ENCODE measurements at places on chromosomes 13 and 19.
A peak's percentile ranks its signal among the peaks of the same experiment; 100 is the strongest.

GRCh38 chr13:107993239-107993949 lies 221.9 kb downstream of the LIG4 start:
- DNase-seq, result no peak

DNA sequence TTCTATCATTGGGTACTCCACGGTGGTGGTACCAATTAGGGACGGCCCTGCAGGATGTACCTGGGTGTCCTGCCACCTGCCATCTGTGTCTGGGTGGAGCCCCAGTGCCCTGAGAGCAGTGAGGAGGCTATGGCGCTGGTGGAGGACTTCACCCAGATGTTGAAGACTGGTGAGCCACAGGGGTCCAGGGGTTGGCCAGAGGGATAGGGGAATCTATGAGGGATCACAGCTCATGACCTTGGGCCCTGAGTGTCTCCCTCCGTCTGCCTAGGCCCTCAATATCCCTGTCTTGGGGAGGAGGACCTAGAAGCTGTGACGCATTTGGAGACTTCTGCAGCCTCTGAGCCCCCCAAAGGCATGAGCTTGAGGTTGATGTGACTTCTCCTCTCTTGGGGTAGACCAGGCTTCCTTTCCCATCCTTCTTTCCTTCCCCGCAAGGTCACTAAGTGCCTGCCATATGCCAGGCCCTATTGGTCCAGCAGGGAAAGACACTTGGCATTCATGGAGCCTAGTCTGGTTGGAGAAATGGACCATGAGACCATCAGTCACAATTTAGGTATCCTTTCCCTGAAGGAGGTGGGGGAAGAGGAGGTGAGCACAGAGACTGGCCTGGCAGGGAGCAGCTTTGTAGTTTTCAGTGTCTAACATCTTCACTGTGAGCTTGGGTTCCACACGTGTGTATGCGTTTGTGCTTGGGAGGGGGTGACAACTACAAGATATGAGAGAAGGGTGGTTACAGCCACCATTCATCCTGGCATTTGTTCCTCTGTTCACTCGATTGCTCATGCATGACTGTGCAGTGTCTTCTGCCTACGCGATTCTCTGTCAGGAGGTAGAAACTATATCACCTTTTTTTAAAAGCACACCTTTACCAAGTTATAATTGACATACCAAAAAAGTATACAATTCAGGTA lies 5.1 kb upstream of the MZF1 start:
- no peak for DNase-seq

DNA sequence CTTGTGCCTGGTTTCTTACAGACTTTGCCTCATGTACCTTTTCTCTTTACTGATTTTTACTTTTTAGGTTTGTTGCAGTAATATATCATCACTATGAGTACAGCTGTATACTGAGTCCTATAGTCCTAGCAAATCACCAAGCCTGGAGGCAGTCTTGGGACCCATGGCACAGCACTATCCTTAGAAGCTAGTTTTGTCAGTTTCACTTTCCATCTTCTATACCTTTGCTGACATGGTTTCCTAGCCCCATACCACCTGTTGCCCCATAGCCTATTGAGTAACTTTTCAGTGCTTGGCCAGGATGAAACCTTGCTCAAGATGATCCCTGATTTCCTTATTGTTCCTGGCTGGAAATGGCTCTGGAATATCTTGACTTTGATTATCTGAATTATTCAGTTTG lies 826.4 kb downstream of the GPC5 start:
- DNase-seq, result no peak

DNA sequence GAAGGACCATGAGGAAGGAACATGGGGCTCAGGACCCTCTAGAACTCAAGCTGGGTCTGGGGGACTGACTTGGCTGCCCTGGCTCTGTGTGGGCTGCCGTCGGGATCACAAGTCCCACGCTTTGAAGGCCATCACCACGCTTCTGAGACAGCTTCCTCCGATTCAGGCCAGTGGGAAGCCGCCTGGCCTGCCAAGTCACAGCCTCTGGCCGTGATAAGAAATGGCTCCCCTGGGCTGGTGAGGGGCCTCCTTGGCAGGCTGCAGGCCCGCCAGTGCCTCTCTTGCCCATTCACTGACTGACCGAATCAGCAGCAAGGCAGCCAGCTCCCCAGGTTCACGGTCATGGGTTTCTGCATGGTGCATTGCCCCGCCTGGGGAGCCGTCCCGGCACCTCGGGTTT lies 48.8 kb downstream of the COMP start:
- DNase-seq, result no peak

GRCh38 chr13:79463604-79464003 lies 17.4 kb upstream of the NDFIP2 start:
- DNase-seq, result no peak

DNA sequence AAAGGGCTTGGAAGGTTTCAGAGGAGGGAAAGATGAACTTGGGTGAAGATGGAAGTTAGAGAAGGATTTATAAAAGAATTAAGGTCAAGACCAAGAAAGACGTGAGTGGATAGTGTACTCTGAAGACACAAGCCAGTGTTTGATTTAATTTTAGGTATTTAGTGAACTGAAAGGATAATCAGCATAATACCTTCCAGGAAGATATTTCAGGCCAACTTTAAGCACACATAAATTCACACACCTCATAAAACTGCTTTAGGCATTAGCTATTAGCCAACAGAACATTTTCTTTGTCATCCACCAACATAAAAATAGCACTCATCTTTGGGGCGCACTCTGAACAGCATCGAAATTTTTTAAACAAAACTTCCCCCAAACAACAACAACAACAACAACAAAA lies 71.7 kb upstream of the CSNK1A1L start:
- DNase-seq, result no peak

- no peak for DNase-seq
These were observed 41.8 kb upstream of the DCUN1D2 start for GRCh38 chr13:113532156-113532806.

DNA sequence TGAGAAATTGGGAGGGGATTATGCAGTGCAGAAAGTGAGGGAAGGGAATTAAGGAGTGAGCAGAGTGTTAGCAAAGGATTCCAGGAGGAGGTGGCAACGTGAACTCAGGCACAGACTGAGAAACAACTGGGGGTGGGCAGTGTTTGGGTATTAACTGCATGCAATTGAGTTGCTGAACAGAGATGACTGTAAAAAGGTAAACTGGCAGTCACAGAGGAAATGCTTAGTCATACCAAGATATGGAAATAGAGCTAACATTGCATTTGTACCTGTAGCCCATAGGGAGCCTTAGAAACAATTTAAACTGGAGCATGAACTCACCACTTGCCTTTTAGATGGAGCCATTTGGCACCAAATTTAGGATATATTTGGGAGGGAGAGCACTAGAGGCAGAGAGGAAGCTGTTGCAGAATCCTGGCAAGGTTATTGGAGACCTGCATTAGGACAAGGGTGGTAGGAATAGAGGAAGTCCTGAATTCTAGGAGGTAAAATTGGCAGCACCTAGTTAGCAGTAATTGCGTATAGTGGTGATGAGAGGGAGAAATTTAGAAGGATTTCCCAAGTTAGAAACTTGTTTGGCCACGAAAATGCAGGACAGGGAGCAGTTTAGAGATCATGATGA lies 100.6 kb upstream of the FRY start:
- DNase-seq, result peak; percentile 7

GRCh38 chr19:13958043-13958442 lies 5.7 kb downstream of the DCAF15 start:
- DNase-seq, result no peak

DNA sequence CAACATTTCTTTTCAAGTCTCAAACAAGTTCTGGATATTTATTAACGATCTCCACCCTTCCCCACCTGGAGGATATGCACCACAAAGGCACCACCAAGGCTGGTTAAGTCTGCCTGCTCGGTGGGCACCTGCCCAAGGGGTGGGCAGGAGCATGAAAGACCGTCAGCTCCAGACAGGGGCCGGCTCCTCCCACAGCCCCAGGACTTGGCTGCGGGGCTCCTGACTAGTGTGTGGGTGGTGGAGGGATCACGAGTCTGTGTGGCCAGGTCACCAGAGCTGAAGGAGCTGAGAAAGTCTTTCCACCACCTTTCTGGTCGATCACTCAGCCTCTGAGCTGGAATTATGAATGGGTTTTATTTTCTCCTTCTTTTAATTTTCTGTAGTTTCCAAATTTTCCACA lies 7.8 kb downstream of the SLC7A1 start:
- no peak for DNase-seq

GRCh38 chr19:430701-431100 lies 21.8 kb upstream of the C2CD4C start:
- DNase-seq, result no peak

GRCh38 chr13:91368676-91369440 lies 21.4 kb downstream of the MIR17HG start:
- DNase-seq, result no peak

- no peak for DNase-seq
These were observed 7.2 kb downstream of the CIC start for GRCh38 chr19:42276284-42276683.

DNA sequence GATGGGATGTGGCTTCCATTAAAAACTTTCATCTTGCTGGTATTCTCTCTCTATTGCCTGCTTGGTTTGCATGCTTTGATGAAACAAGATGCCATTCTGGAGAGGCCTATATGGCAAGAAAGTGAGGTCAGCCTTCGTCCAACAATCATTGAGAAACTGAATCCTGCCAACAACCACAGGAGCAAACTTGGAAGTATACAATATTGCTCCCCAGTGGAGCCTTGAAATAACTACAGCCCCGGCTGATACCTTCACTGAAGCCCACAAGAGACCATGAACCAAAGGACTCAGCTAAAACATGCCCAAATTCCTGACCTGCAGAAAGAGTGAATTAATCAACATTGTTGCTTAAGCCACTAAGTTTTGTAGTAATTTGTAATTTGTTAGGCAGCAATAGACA lies 82.5 kb upstream of the FGF14 start:
- no peak for DNase-seq

DNA sequence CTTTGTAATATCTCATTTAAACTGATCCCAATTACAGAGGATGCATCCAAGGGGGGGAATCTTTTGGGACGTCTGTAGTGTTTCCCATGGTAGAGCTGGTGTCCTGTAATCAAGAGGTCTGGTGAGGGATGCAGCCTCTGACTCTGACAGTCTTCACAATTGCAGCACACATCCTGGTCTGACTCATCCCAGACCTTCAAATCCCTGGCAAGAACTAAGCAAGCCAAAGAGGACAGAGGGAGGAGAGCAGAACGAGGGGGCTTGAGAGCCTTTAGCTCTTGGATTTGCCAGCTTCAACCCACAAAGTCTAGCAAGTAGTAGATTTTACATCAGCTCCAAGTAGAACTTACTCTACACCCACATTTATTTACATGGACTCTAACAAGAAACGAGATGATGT lies 17.3 kb upstream of the FCGBP start:
- no peak for DNase-seq

DNA sequence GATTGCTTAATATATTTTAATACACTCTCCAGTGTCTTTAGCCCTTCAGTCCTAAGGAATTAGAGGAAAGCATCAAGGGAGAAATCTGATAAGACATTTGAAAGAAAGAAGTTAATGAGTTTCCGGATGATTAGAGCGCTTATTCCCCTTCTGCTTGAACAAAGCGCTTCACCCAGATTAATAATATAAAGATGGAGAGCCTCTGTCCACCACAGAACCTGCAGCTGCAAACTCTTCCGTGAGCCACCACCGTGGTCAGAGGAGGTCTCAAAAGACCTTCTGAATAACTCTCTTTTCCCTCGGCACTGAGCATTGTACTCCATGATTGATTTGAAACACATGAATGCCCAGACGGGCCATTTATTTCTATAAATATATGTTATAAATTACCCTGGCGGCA lies 14.2 kb upstream of the TUBGCP3 start:
- DNase-seq, result no peak

GRCh38 chr13:83190020-83190419 lies 692.3 kb downstream of the SLITRK1 start:
- DNase-seq, result no peak

GRCh38 chr13:96112936-96113335 lies 23.0 kb downstream of the HS6ST3 start:
- DNase-seq, result no peak

- no peak for DNase-seq
These were observed 5.4 kb upstream of the CBY2 start for GRCh38 chr13:45696610-45697226.

GRCh38 chr13:60572003-60572798 lies 175.2 kb downstream of the TDRD3 start:
- no peak for DNase-seq

GRCh38 chr19:3538965-3539755 lies at the start of gene TEKTIP1:
TEKTIP1 (plus strand) TSS chr19:3539174; CDS start chr19:3539178, 4 bp downstream.
- DNase-seq, result no peak

- no peak for DNase-seq
These were observed 571 bp downstream of the ZNF302 start for GRCh38 chr19:34678085-34678412.

DNA sequence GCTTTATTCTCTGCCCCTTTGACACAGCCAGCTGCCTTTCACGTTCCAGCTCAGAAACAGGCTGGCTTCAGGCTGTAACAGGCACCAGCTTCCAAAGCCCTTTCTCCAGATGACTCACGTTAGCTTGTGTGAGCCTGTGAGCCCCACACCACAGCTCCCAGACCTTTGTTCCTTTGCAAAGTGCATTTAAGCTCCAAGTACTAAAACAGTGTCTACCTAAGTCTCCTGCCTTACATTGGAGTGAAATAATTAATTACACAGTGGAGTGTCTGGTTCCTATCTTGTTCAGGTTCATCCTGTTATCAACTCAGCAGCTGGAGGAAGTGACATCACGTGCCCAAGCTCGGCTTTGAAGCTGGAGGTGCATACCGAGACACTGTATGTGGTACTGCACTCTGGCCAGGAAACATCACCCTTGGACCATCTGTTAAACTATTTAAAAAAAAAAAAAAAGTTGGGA lies 475.8 kb downstream of the FOXO1 start:
- DNase-seq, result peak; percentile 85

DNA sequence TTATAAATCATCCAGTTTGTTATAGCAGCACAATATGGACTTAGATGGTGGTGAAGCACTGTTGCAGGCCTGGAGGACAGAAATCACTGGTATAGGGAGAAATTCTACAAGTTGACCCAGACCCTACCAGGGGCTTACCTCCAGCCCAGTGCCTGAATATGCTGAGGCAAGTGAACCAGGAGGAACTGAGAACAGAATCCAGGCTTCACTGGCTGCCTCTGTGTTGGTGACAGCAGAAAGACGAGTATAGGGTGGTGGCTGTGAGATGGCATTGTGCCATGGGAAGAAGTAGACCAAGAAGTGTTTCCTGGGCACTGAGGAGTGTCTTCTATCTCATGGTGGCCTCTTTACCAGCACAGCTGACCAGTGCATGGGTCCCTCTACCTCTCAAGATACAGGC lies 15.9 kb upstream of the EID2 start:
- DNase-seq, result no peak

DNA sequence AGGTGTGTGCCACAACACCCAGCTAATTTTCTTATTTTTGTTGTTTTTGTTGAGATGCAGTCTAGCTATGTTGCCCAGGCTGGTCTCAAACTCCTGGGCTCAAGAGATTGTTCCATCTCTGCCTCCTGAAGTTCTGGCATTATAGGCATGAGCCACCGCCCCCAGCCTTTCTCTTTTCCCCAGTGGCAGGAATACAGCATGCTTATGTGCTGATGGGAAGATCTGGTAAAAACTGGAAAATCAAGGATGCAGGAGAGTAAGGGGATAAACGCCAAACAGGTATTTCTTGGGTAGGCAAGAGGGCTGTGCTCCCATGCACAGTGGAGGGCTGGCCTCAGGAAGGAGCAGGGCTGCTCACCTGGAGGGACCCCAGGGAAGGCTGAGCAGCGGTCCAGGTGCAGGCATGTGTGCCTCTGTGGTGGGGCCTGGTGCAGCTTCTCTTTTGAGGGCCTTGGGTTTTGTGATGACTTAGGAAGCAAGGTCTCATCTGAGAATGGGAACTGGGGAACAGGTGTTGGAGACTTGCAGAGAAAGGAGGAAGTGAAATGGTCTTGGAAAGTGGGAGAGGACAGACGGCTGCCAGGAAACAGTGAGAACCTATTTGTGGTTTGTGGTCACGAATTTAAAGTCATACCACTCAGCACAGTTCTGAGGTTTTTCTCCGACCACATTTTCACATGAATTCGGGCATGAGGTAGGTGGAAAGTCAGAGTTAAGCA lies 106.5 kb downstream of the TEX26 start:
- DNase-seq, result peak; percentile 7
